ENCODE measurements at places on chromosomes 7 and 10. TPM values are rescaled to one million over a fixed set of nuclear protein-coding genes. Genes with fewer than 3 reads are reported as not detected.

- no peak for DNase-seq
- H3K36me3 ChIP-seq, result no peaks in the 10 kb centered on the region
- no peak overlapping the region for H3K27ac ChIP-seq
- peaks cover 16% of the 10 kb centered on the region for H3K4me1 ChIP-seq
- no peak overlapping the region for H3K4me3 ChIP-seq
These were observed 169.5 kb downstream of the PLXDC2 start for GRCh38 chr10:19985745-19986144.

GRCh38 chr7:155000795-155001194 lies 2.1 kb downstream of the PAXIP1 start:
- H3K27ac ChIP-seq, result no peak overlapping the region
- no peak overlapping the region for H3K4me3 ChIP-seq
- peaks cover 7% of the 10 kb centered on the region for H3K36me3 ChIP-seq
- peaks cover 6% of the 10 kb centered on the region for H3K4me1 ChIP-seq
- H3K27me3 ChIP-seq, result no peaks in the 10 kb centered on the region

GRCh38 chr7:131056007-131056406 lies 271.7 kb upstream of the MKLN1 start:
- no peak for DNase-seq
- H3K4me1 ChIP-seq, result no peaks in the 10 kb centered on the region
- no peaks in the 10 kb centered on the region for H3K36me3 ChIP-seq
- no peaks in the 10 kb centered on the region for H3K27me3 ChIP-seq
- H3K27ac ChIP-seq, result no peak overlapping the region

- peaks cover 2% of the 10 kb centered on the region for H3K4me1 ChIP-seq
- no peak overlapping the region for H3K27ac ChIP-seq
- DNase-seq, result no peak
- H3K27me3 ChIP-seq, result no peaks in the 10 kb centered on the region
- no peak overlapping the region for H3K4me3 ChIP-seq
These were observed 29.5 kb upstream of the LRRC17 start for GRCh38 chr7:102883098-102883860.

DNA sequence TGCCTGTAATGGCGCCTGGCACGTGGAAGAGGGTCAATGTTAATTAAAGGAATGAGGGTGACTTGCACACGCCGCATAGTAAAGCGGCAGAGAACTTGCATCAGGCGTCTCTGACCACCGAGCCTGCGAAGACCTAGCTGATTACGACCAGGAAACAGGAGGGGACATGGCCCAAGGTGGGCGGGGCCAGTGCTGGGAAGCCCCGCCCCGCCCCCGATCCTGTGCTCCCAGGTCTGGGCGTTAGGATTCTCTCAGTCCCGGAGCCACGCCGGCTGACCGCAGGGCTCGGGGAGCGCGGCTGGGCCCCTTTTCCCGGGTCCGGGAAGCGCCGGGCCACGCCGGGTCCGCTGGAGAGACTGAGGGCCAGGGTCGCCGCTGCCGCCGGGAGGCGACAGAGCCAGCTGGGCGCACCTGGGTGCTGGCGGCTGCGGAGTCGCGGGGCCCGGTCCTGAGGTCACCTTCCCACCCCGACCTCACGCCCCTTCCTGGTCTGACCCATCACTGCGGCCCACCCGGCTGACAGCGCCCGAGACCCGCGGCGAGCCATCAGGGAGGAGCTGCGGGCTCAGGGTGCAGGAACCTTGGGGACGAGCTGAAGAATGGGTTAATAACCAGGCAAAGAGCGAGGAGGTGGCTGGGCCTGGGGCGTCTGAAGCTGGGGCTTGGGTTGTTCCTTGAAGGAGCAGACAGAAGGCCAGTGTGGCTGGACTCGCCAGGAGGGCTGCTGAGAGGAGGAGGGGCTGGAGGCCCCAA lies 23.0 kb upstream of the GRID1 start:
- H3K4me3 ChIP-seq, result peak overlapping the region; percentile 63
- DNase-seq, result peak; percentile 52
- peaks cover 61% of the 10 kb centered on the region for H3K27me3 ChIP-seq
- H3K27ac ChIP-seq, result no peak overlapping the region

DNA sequence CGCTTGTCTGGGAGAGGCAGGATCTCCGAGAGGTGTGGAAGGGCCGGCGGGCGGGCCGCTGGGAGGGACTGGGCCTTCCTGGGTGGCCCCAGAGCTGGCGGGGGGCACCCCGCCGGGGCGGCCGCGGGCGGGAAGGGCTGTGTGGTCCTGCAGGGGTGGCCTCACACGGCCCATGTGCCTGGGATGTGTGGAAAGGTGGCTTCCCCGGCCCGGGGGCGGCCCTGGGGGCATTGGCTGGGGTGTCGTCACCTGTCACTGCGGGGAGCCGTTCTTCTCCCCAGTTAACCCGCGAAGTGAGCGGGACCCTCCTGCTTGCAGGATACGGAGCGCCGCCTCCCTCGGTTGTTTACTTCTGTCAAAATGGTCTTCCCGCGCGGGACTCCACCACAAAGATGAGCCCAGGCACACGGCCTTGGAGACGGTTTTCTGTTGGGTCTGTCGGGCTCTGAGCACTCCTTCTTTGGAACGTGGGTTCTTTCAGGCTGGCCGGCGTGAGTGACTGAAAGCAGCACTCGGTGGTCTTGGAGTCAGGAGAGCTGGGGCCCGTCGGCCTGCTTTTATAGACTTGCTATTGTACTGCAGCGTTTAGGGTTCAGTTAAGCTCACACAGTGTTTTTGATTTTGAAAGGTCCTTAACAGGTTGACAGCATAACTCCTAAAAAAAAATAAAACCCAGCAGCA lies 700 bp downstream of the SMC3 start:
- H3K36me3 ChIP-seq, result peaks cover 4% of the 10 kb centered on the region
- peak overlapping the region; percentile 100 for H3K27ac ChIP-seq
- H3K4me3 ChIP-seq, result peak overlapping the region; percentile 98
- no peaks in the 10 kb centered on the region for H3K27me3 ChIP-seq
- peaks cover 42% of the 10 kb centered on the region for H3K4me1 ChIP-seq
- no peak for DNase-seq

DNA sequence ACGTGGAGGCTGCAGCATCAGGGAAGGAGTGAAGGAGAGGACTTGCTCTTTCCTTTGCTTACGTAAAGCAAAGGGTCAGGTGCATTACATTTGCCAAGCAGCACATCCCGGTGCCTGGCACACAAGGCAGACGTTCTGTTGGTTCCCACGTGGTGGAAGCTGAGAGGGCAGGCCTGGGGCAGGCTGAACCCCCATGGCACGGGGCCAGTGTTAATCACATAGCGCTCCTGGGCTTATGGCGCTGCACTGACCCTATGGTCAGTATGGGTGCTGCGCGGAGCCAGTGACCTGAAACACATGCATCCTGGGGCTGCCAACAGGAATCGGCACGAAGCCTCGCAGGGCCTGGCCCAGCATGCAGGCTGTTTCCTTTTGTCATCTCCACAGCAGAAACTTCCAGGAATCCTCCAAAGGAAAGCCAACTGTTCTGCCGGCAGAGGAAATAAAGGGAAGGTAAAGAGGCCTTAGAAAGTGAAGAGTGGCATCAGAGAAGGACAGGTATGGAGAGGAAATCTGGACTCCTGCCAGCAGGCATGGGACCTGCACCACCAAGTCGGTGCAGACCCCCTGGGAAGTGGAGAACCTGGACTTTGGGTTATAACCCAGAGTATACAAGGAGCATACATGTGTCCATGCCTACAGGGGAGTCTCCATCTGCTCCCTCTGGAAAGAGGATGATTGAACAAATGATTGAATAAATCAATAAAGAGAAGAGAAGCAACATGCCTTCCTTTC lies 560.2 kb downstream of the TCERG1L start:
- H3K36me3 ChIP-seq, result no peaks in the 10 kb centered on the region
- H3K27ac ChIP-seq, result no peak overlapping the region
- H3K4me1 ChIP-seq, result no peaks in the 10 kb centered on the region
- DNase-seq, result no peak

DNA sequence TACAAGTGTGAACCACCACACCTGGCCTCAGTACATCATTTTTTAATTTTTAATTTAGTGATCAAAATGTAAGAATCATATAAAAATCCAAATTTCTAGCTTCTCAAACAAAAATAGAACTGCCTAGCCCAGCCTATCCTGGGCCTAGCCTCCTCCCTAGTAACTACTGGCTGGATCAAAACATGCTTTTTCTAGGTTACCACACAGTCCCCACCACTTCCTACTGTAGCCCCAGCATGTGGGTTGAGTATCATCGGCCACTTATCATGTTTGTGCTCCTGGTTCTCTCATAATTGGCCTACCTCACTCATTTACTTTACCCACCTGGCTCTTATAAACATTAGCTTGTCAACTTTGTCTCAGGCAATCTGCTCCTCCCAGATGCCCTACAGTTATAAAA lies 52.9 kb downstream of the DNAJC12 start:
- no peak overlapping the region for H3K27ac ChIP-seq
- no peak for DNase-seq
- no peaks in the 10 kb centered on the region for H3K4me1 ChIP-seq
- no peaks in the 10 kb centered on the region for H3K36me3 ChIP-seq

DNA sequence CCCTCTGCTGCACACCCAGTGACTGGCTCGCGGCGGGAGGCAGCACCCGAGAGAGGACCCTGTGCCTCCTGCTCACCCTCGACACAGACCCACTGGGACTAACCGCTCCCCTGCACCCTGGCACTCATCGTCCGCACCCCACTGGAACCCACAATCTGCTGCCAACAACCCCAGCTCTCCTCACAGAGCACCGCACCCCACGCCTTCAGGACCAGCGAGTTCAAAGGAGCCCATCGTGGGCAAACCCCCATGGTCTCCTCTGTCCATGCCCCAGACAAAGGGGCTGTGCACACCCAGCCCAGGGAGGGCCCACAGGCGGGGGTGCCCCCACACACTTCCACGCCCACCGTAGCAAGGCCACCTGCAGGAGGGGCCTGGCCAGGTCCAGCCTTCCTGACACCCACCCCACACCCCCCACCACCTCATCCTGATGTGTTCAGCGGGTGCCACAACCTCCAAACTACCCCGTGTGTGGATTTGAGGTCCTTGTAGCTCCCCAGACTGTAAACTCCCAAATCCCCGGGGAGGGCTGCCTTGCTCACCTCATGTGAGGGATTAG lies 14.0 kb downstream of the RASGEF1A start:
- peak; percentile 6 for DNase-seq
- H3K36me3 ChIP-seq, result no peaks in the 10 kb centered on the region
- H3K27ac ChIP-seq, result peak overlapping the region; percentile 69
- no peaks in the 10 kb centered on the region for H3K4me1 ChIP-seq
- H3K4me3 ChIP-seq, result no peak overlapping the region

GRCh38 chr7:19104811-19105210 lies 12.6 kb downstream of the TWIST1 start:
- no peaks in the 10 kb centered on the region for H3K36me3 ChIP-seq
- H3K4me1 ChIP-seq, result peaks cover 14% of the 10 kb centered on the region
- H3K4me3 ChIP-seq, result no peak overlapping the region
- H3K27ac ChIP-seq, result no peak overlapping the region

Gene GPR141
- 1.4 TPM for total RNA-seq

Gene ZP3
- not detected for total RNA-seq

Gene SOSTDC1
- total RNA-seq, result 0.41 TPM

Measured in progenitor cell of endocrine pancreas (in vitro differentiated cells).